ENCODE measurements at places on chromosomes 5 and 9.

DNA sequence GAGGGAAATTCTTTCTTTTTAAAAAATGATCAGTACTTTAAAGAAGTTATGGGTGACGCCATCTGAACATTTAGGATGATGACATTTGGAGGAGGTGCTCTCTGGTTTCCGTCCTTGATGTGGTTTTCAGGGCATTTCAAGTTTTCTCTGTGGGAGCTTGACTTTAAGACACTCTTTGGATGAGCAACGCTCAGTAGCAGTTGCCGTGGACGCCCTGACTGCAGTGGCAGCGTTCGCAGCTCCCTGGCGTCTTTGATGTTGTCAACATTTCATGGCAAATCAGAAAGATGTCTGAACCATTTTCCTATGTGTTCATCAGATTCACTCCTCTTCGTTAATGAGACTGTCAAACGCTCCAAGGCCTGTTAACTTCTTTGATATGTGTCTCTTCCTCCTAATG lies 86.1 kb downstream of the ZNF354C start:
- peak; percentile 52 for DNase-seq

GRCh38 chr5:62732677-62733121 lies 154.1 kb downstream of the LRRC70 start:
- DNase-seq: no peak

DNA sequence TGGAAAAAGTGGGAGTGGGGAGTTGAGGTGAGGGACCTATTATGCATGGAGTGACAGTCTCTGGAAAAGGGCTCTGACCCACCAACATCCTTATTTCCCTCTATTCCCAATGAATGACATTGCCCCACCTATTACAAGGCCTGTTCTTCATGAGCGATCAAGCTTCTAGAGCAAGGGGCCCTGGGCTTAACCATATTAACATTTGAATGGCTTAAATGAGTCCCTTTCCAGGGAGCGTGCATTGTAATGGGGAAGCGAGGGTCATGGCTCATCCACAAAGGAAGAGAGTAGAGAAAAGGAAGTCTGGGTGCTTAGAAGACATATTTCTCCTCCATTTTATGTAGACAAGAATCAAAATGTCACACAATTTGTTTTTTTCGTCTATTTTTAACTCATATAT lies 255.5 kb downstream of the CAAP1 start:
- no peak for DNase-seq

- no peak for DNase-seq
Observed at GRCh38 chr9:137350696-137351584, 48.9 kb upstream of the NRARP start.

DNA sequence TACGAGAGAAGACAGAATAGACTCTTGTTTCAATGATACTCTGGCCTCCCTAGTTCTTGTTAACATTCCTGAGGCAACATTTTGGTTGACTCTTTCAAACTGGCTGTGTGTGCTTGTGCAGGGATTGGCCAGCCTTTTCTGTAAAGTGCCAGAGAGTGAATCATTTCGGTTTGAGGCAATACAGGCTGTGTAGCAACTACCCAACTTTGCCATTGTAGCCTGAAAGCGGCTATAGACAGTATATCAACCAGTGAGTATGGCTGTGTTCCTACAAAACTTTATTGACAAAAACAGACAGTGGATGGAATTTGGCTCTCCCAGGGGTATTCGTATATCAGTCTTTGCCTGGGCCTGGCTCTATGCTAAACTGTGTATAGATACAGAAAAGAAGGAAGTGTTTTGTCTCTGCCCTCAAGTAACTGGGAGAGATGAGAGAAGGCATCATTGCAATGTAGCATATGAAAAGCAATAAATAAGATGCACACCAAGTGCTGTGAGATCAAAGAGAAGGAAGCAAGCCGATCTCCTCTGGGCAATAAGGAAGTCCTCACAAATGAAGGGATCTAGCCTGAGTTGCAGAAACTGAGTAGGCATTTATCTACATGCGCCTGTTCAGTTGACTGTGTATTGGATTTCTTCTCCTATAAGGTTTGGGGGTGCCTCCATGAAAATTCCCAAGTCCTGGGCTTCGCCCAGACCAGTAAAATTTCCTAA lies 568.0 kb upstream of the KLF4 start:
- no peak for DNase-seq

DNA sequence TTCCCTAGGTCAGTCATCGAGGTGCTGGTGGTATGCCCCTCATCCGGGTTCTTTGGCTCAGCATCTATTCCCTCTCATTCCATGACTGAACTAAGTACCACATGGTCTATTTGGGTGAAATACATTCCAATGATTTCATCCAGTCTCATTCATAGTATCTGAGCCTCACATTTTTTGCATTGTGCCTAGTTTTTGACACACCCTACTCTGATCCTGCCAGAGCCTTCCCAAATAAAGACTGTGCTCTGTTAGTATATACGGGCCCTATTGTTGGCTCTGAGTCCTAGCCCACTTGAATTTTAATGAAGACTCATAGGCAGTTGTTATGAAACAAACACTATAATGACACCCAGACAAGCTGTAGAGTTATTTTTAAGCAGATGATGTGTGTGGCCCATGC lies 740.7 kb downstream of the CETN3 start:
- DNase-seq: no peak

- DNase-seq: no peak
Observed at GRCh38 chr9:22392523-22392922, 54.1 kb upstream of the DMRTA1 start.
